Tongue (tissue), 3 donors: ENCODE measurements at places on chromosomes 1 and 21. TPM values are rescaled to one million over a fixed set of nuclear protein-coding genes. Genes with fewer than 3 reads are reported as not detected.

DNA sequence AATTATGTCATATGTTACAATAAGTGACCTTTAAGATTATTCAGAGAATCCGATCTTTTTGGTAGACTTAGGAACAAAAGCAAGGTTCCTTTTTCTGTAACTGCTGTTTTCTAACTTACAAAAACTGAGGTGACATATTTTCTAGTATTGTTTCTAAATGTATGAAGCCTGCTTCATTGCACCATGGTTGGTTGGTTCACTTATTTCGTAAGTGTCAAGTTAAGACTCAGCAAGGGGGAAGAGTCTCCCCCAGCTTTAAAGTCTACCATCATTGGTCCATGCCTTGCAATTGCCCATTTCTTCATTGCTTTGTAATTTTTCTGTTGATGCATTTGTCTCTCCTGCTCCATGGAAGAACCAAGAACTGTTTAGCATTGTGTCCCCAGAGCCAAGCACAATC, 136.9 kb downstream of the DISC1 start:
- DNase-seq: no peak

- peak; percentile 88 for DNase-seq
These were observed 111.7 kb upstream of the IRF2BP2 start for GRCh38 chr1:234721476-234722269.

GRCh38 chr1:30331415-30332065, 391.8 kb downstream of the MATN1 start:
- no peak for DNase-seq

DNA sequence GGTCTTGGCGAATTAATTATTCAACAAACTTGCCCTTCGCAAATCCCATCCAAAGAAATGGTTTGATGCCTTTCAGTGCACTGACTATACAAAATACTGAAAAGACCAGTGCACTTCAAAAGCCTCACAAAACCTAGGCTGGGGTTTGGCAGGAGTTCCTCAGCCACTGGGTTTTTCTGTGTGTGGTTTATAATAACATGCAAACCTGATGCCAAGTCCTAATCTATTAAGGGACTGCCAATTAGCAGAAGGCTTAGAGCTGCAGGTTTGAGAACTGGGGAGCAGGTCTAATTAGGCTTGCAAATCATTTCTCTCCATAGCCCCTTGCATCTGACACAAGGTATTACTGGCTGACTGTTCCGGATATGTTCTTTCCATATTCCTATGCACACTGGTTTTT, 27.7 kb downstream of the PLPP3 start:
- no peak for DNase-seq

DNA sequence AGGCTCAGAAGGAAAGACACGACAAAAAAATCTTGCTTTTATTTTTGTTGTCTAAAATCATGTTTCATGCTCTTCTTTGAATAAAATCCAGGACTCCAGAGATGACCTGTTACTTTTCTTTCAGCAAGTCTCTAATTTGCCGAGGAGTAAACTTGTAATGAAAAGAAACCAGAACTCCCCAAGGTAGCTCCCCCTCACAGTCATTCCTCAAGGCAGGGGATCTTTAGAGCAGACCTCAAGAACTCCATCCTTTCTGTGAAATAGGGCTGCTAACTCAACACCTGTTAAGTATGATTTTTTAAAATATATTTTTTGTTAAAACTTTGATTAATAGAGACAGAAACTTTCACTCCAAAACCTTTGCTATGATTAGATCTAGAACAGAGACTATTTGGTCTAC, 82.7 kb upstream of the ABCD3 start:
- DNase-seq: no peak

DNA sequence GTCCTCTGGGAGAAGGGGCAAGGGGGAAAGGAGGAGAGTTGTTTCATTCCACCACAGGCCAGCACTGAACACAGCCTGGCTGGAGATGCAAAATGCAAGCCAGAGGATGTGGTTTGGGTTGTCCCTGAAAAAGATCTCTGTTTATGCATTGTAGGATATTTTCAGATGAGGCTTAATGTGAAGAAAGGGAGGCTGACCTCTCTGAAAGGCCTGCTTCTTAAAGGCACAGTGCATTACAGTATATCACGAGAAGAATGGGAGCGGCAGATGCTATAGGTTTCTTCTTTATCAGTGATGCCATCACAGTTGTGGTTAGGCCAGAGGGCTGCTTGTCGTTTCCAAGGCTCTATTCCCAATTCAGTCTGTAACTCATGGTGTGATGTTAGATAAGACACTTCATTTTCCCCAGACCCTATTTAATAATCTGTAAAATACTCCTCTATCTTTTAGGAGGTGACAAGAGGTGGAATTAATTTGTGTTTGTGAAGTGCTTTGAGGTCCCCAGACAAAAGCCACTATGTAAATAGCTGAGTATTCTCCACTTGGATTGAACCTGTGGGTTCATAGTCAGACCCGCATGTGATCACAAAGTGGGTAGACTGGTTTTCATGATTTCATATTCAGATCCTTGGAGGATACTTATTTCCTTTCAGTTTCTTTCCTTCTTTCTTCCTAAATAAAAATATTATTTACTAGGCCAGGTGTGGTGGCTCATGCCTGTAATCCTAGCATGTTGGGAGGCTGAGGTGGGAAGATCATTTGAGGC, 76.5 kb upstream of the WDR26 start:
- DNase-seq: no peak

- no peak for DNase-seq
These were observed 91.4 kb downstream of the NR5A2 start for GRCh38 chr1:200118779-200119505.

Gene C1orf185
- not detected for total RNA-seq

Gene WNT3A
- 1.6 TPM for total RNA-seq
